Nucleus accumbens (tissue), 56 donors: ENCODE measurements at places on chromosomes 6 and 20.

- DNase-seq, result no peak
Measured at GRCh38 chr6:99080191-99080590, 132.4 kb upstream of the FBXL4 start.

DNA sequence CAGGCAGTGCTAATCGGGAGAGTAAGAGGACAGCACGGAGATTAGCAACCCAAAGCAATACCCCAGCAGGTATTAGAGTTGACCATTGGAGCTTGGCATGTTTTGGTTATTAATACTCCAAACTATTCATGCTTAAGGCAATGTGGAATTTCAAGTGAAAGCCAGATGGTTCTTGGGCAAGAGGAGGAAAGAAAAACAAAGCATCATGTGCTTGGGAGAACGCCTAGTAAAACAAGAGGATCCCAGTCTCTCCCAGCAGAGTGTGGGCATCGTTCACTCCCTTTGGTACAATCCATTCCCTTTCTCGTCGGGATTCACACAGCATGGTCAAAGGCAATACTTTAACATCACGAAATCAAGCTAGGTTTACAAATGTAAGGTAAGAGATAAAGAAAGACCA lies 349.8 kb downstream of the PRKN start:
- no peak for DNase-seq

GRCh38 chr6:19879663-19880062 lies 42.5 kb downstream of the ID4 start:
- no peak for DNase-seq

- DNase-seq, result no peak
Measured at GRCh38 chr6:157075549-157076450, 247.5 kb downstream of the TMEM242 start.

DNA sequence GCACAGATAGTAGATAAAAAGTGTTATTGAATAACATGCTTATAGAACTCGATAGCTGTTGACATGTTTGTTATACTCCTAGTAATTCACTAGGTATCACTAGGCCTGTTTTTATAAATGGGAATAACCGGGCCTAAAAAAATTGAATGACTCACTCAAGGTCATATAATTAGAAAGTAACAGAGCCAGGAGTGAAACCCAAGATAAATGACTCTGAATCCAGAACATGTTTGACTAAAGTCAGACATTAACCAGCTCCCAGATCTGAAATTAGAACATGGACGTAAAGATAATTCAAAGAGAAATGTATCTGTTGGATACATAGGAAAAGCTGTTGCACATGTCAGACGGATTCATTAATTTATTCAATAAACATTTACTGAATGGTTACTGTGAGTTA lies 26.9 kb downstream of the RGS17 start:
- no peak for DNase-seq

GRCh38 chr6:148747145-148747470 lies 278 bp downstream of the UST start:
- no peak for DNase-seq
